ENCODE measurements at places on chromosomes 3 and 15. TPM values are rescaled to one million over a fixed set of nuclear protein-coding genes. Genes with fewer than 3 reads are reported as not detected.

GRCh38 chr3:161573136-161573535, 76.5 kb downstream of the OTOL1 start:
- no peaks in the 10 kb centered on the region for H3K27me3 ChIP-seq
- DNase-seq, result no peak
- no peaks in the 10 kb centered on the region for H3K36me3 ChIP-seq
- H3K27ac ChIP-seq, result no peak overlapping the region
- no peaks in the 10 kb centered on the region for H3K4me1 ChIP-seq
- no peak overlapping the region for H3K4me3 ChIP-seq

- H3K27ac ChIP-seq, result no peak overlapping the region
- H3K36me3 ChIP-seq, result no peaks in the 10 kb centered on the region
- no peaks in the 10 kb centered on the region for H3K4me1 ChIP-seq
- peaks cover 25% of the 10 kb centered on the region for H3K27me3 ChIP-seq
These were observed 23.0 kb upstream of the GATA2 start for GRCh38 chr3:128515967-128516366.

GRCh38 chr15:70274255-70274880, 176.7 kb upstream of the TLE3 start:
- no peak overlapping the region for H3K4me3 ChIP-seq
- no peak overlapping the region for H3K27ac ChIP-seq
- no peak for DNase-seq
- peaks cover 30% of the 10 kb centered on the region for H3K4me1 ChIP-seq
- no peaks in the 10 kb centered on the region for H3K27me3 ChIP-seq

The LRRN1 gene
- total RNA-seq, result not detected

DNA sequence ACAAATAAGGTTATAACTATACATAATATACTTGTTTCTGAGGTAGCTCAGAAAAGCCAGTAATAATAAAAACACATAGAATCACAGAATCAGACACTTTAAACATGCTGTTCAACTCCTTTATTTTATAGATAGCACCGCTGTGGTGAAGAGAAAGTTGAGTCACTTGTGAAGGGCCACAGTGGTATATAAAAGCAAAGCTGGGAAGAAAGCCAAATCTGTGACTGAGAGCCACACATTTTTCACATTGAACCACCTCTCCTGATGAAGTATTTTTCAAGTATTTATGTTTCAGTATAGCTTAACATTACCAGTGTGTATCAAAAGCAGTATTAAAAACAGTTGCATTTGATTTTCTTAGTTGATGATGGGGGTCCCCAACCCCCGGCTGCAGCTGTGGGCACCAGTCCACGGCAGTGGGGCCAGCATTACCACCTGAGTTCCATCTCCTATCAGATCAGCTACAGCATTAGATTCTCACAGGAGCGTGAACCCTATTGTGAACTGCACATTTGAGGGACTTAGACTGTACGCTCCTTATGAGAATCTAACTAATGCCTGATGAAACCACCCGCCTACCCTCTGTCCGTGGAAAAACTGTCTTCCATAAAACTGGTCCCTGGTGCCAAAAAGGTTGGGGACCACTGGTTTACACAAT, 46.2 kb downstream of the TBL1XR1 start:
- H3K4me1 ChIP-seq, result peaks cover 11% of the 10 kb centered on the region
- no peaks in the 10 kb centered on the region for H3K27me3 ChIP-seq
- H3K27ac ChIP-seq, result no peak overlapping the region
- DNase-seq, result peak; percentile 76

DNA sequence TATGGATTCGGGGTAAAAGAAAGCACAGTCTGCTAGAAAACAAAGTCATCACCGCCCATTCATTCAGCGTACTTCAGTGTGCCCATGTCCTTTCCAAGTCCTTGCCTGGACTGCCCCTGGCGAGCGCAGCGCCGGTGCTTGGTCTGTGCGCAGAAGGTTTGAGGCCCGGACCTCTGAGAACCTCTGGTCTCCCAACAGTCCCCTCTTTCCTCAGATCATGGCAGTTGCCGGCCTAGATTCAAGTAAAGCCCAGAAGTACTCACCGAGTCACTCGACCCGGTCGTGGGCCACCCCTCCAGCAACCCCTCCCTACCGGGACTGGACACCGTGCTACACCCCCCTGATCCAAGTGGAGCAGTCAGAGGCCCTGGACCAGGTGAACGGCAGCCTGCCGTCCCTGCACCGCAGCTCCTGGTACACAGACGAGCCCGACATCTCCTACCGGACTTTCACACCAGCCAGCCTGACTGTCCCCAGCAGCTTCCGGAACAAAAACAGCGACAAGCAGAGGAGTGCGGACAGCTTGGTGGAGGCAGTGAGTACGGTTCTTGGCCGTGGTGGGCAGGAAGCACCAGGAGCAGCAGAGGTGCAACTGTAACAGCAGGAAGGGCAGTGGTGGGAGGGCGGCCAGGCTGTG, 36.3 kb downstream of the CHDH start:
- no peaks in the 10 kb centered on the region for H3K27me3 ChIP-seq
- no peaks in the 10 kb centered on the region for H3K4me1 ChIP-seq
- H3K27ac ChIP-seq, result no peak overlapping the region
- DNase-seq, result no peak

- H3K36me3 ChIP-seq, result no peaks in the 10 kb centered on the region
- H3K4me1 ChIP-seq, result peaks cover 5% of the 10 kb centered on the region
- no peak for DNase-seq
- H3K4me3 ChIP-seq, result no peak overlapping the region
These were observed 221.1 kb downstream of the SLCO3A1 start for GRCh38 chr15:92074646-92075045.

The CYP1A2 gene
- not detected for total RNA-seq

The RTP2 gene
- total RNA-seq, result not detected

The HRH1 gene
- total RNA-seq, result 16.2 TPM

DNA sequence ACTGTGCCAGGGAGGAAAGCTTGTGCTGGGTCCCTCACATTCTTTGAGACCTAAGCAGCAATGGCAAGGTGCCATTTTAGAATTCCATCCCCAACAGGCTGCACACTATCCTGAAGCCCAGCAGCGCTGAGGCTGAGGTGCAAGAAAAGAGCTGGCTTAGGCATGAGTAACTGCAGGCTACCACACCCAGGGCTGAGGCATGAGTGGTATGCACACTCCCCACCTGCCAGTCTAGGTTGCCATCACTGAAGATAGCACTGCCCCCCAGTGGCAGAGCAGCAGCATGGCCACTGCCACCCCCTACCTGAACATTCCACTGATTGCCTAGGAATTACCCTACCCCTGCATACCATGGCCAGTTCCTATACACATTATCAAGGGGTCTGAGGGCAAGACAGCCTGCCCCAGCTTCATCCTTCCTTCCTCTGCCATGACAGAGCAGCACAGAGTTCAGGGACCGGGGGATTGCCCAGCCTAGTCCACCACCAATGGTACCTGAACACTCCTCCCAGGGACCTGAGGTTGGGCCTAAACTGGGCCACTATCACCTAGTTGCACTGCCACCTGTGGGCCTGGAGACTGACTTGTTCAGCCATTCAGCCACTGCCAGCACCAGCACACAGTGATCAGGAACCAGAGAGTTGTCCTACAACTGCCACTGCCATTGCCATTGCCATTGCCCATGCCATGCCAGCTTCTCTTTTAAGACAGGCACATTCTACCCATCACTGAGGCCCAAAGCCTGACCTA, 129.8 kb downstream of the SATB1 start:
- H3K27ac ChIP-seq, result no peak overlapping the region
- no peaks in the 10 kb centered on the region for H3K27me3 ChIP-seq
- H3K4me1 ChIP-seq, result no peaks in the 10 kb centered on the region
- H3K36me3 ChIP-seq, result no peaks in the 10 kb centered on the region
- no peak for DNase-seq

DNA sequence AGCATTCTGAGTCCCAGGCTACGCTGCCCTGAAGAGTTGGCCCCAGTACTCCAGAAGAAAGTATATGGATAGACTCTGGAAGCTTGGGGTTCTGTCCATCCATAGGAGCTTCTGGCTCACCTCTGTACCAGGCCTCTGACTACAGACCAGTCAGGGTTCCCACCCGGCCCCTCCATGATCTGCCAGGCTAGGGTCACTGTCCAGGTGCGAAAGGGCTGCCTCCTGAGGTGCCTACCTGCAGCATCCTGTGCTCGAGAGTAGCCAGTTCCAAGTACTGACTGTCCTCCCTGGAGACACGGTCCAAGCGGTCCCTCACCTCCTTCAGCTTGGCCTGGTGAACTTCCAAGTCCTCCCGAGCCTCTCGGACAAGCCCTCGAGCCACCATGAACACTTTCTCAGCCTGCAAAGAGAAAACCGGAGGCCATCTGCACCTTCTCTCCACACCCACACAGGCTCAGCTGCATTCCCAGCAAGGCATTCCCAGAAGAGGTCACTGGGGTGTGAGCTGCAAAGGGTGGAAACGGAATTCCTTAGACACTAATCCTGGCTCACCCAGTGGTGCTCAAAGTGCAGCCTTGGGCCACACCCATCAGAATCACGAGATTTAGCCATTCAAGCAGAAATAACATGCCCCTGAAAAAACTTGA, 3.7 kb upstream of the PLXNB1 start:
- no peak overlapping the region for H3K27ac ChIP-seq
- DNase-seq, result peak; percentile 12
- peaks cover 9% of the 10 kb centered on the region for H3K36me3 ChIP-seq
- H3K27me3 ChIP-seq, result no peaks in the 10 kb centered on the region
- H3K4me3 ChIP-seq, result no peak overlapping the region
- peaks cover 8% of the 10 kb centered on the region for H3K4me1 ChIP-seq

- no peak for DNase-seq
- no peaks in the 10 kb centered on the region for H3K27me3 ChIP-seq
- H3K4me1 ChIP-seq, result no peaks in the 10 kb centered on the region
These were observed 305.8 kb downstream of the PLCL2 start for GRCh38 chr3:17190353-17191078.

The GOLGA6B gene
- total RNA-seq, result not detected

The KNSTRN gene
- 54.9 TPM for total RNA-seq

The ARHGAP31 gene
- 64.8 TPM for total RNA-seq

The IFT122 gene
- 36.6 TPM for total RNA-seq

- no peaks in the 10 kb centered on the region for H3K36me3 ChIP-seq
- no peak overlapping the region for H3K4me3 ChIP-seq
- H3K27me3 ChIP-seq, result no peaks in the 10 kb centered on the region
- no peak overlapping the region for H3K27ac ChIP-seq
These were observed 380.2 kb downstream of the DIPK2A start for GRCh38 chr3:144351773-144352365.

The HMG20A gene
- 40.8 TPM for total RNA-seq

GRCh38 chr15:56608140-56608778, 125.0 kb downstream of the ZNF280D start:
- no peak overlapping the region for H3K27ac ChIP-seq
- H3K27me3 ChIP-seq, result peaks cover 3% of the 10 kb centered on the region
- DNase-seq, result no peak
- no peak overlapping the region for H3K4me3 ChIP-seq
- H3K36me3 ChIP-seq, result no peaks in the 10 kb centered on the region

DNA sequence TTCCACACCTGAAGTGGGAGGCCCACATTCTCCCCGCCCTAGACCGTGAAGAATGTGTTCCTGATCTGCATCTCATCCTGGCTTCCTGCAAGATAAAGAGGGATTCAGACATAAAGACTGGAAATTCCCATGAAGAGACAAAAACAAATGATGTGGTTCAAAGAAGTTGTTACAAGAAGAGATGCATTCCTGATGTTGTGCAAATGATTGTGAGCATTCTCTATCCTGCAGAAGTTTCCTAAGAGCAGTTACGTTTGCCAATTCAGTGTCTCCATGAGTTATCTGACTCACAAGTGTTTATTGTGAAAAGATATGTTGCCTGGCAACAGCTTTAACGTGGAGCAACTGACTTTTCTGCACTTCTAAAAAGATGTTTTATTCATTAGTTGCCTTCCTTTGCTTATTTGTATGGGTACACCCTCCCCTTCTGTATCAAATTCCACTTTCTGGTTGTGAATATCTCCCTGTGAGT, 107.8 kb downstream of the ZIC4 start:
- peak; percentile 75 for DNase-seq
- H3K27me3 ChIP-seq, result no peaks in the 10 kb centered on the region
- peak overlapping the region; percentile 50 for H3K27ac ChIP-seq
- H3K36me3 ChIP-seq, result no peaks in the 10 kb centered on the region
- H3K4me1 ChIP-seq, result no peaks in the 10 kb centered on the region
- H3K4me3 ChIP-seq, result no peak overlapping the region

- no peaks in the 10 kb centered on the region for H3K4me1 ChIP-seq
- H3K4me3 ChIP-seq, result no peak overlapping the region
- no peak for DNase-seq
- no peaks in the 10 kb centered on the region for H3K36me3 ChIP-seq
- H3K27ac ChIP-seq, result no peak overlapping the region
- H3K27me3 ChIP-seq, result no peaks in the 10 kb centered on the region
These were observed 251.4 kb downstream of the ADAMTS17 start for GRCh38 chr15:100090411-100090810.

- H3K4me3 ChIP-seq, result no peak overlapping the region
- no peaks in the 10 kb centered on the region for H3K4me1 ChIP-seq
- no peaks in the 10 kb centered on the region for H3K27me3 ChIP-seq
- no peak overlapping the region for H3K27ac ChIP-seq
- no peak for DNase-seq
These were observed 16.2 kb downstream of the MRAS start for GRCh38 chr3:138364356-138365252.

DNA sequence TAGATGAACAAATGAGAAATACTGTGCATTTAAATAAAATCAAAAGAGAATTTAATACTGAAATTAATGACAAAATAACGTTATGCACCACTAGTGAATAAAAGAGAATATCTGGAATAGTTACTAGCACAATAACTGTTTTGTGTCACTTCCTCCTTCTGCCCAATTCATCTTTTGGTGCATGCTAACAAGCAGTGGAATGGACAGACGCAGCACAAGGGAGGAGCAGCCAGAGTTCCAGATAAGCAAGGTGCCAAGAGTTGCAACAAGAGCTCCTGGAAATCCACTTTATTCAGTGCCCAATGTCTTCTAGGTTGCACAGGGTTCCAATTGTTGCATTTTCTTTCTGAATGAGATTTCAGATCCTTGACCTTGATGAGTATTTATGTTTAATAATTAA, 66.5 kb upstream of the PLXND1 start:
- H3K27me3 ChIP-seq, result no peaks in the 10 kb centered on the region
- H3K4me3 ChIP-seq, result no peak overlapping the region
- DNase-seq, result no peak
- no peak overlapping the region for H3K27ac ChIP-seq

- no peak overlapping the region for H3K27ac ChIP-seq
- no peaks in the 10 kb centered on the region for H3K36me3 ChIP-seq
- peak; percentile 34 for DNase-seq
- no peaks in the 10 kb centered on the region for H3K27me3 ChIP-seq
- H3K4me1 ChIP-seq, result no peaks in the 10 kb centered on the region
These were observed 87.0 kb downstream of the PLSCR2 start for GRCh38 chr3:146382386-146382785.

GRCh38 chr15:85340321-85340665, 40.1 kb upstream of the AKAP13 start:
- H3K36me3 ChIP-seq, result no peaks in the 10 kb centered on the region
- H3K27ac ChIP-seq, result peak overlapping the region; percentile 19
- no peaks in the 10 kb centered on the region for H3K27me3 ChIP-seq
- peak; percentile 58 for DNase-seq
- H3K4me3 ChIP-seq, result no peak overlapping the region
- peaks cover 48% of the 10 kb centered on the region for H3K4me1 ChIP-seq

The GOLGA8T gene
- total RNA-seq, result not detected

DNA sequence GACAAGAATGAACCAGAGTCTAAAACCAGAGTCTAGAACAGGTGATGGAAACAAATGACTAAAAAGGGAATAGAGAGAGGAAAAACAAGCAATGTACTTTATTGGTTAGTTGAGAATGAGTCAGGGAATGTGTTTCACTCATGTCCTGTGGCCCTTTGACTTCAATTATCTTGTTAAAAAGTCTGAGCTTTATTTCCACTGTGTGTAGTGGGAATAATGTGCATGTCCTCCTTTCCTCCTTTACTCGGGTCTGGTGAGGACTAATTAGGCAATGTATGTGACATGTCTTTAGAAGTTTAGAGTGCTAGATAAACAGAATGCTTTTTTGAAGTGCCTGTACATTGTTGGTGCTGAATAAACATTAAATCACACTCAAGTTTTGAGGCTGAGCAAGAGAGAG, 21.3 kb downstream of the LSAMP start:
- no peak overlapping the region for H3K4me3 ChIP-seq
- H3K4me1 ChIP-seq, result no peaks in the 10 kb centered on the region
- H3K27ac ChIP-seq, result no peak overlapping the region
- no peaks in the 10 kb centered on the region for H3K27me3 ChIP-seq
- DNase-seq, result no peak

Data from endothelial cell of umbilical vein (primary cell).